Fibroblast of gingiva (primary cell): ENCODE measurements at places on chromosomes 4 and X.

GRCh38 chr4:81021142-81021944 is 9.2 kb upstream of the BMP3 start:
- DNase-seq: no peak

GRCh38 chr4:17687237-17687857 is 72.9 kb downstream of the MED28 start:
- DNase-seq: no peak

GRCh38 chr4:132763465-132763864 is 385.6 kb upstream of the PCDH10 start:
- no peak for DNase-seq

DNA sequence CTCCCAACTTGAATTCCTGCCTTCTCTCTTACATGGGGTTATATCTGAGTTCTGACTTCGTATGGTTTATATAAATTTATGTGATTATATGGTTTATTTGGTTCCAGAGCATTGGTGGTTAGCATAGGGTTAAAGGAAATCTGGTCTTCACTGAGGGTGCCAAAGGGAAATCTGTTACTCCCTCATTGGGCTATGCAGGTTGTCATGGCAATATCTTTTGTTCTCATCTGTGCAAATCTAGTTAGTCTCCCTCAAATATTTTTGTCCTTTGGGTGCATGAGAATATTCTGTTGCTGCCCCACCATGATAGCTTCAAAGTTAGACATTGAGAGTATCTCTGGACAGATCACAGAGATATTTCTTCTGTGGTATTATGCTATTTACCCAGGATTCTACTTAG is 71.8 kb upstream of the OTUD4 start:
- no peak for DNase-seq

GRCh38 chrX:16589826-16590225 is 60.1 kb upstream of the S100G start:
- no peak for DNase-seq
